ENCODE measurements at places on chromosomes 4 and X. TPM values are rescaled to one million over a fixed set of nuclear protein-coding genes. Genes with fewer than 3 reads are reported as not detected.

The CXCL3 gene
- 0.80 TPM for polyA plus RNA-seq

The ERVMER34-1 gene
- 3.3 TPM for polyA plus RNA-seq

The PTPN13 gene
- 0.60 TPM for polyA plus RNA-seq

The HS3ST1 gene
- 1.5 TPM for polyA plus RNA-seq

The SRPX2 gene
- 10.5 TPM for polyA plus RNA-seq

The MEPE gene
- polyA plus RNA-seq: not detected

The TLR2 gene
- 3.2 TPM for polyA plus RNA-seq

The TBC1D9 gene
- polyA plus RNA-seq: 10.1 TPM

The GAGE12E gene
- not detected for polyA plus RNA-seq

The PAGE1 gene
- polyA plus RNA-seq: not detected

The ZNF157 gene
- not detected for polyA plus RNA-seq

The MID1 gene
- 1.6 TPM for polyA plus RNA-seq

The RPL9 gene
- polyA plus RNA-seq: 2,059 TPM

The PF4V1 gene
- not detected for polyA plus RNA-seq

The GRPR gene
- polyA plus RNA-seq: not detected

The FAM9C gene
- not detected for polyA plus RNA-seq
